ENCODE measurements at places on chromosomes 7 and 10.

DNA sequence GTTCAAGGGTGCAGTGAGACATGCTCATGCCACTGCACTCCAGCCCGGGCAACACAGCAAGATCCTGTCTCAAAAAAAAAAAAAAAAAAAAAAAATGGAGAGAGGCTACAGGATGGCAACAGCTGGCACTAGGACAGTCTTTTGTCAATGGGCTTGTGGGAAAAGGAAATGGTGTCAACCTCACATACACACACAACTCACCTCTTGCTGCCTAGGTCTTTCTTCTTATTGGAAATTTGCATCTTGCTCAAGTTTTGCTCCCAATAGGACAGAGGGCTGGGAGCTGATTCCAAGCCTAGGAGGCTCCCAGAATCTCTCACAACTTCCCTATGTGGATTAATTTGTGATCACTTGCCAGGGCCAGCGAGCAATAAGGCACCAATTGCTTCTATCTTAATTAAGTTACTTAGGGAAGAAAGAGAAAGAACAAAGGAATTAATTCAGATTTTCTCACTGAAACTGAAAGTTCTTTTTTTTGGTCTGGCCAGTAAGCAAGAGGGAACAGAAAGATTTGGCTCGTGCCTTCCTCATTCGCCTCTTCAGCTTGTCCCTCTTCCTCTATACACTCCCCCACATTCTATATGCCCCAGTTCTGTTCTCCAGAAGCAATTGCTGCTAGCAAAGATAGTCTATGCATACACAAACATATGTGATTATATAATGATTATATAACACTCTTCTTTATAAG lies 33.8 kb downstream of the MAP3K8 start:
- no peak for DNase-seq

DNA sequence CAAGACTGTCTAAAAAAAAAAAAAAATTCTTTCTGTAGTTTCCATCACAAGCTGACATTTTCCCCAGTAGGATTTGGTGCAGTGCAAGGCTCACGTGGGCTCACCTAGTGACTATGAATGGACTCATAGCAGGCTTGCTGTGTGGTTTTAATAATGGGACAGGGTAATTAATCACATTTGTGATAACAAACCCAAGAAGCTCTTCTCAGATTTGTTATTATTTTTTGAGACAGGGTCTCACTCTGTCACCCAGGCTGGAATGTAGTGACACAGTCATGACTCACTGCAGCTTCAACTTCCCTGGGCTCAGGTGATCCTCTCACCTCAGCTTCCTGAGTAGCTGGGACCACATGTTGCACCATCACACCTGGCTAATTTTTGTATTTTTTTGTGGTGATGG lies 40.0 kb downstream of the NACAD start:
- DNase-seq = no peak

DNA sequence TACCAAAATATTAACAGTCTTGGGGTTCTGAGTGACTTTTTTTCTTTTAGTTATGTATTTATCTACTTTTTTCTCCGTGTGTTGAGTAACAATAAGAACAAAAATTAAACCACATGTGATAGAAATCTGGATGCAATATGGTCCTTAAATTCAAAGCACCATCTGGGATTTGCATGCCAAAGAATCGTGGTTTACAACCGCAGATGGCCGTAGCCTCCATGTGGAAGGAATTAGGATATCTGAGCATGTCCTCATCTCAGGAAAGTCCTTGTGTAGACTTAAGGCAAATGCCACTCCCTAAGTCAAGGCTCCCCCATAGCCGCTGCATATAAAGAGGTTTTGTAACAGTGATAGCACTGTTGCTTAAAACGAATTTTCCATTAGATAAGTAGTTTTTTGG lies 304.0 kb downstream of the ZEB1 start:
- DNase-seq = peak; percentile 83

GRCh38 chr7:20233362-20233761 lies 16.2 kb upstream of the MACC1 start:
- no peak for DNase-seq

DNA sequence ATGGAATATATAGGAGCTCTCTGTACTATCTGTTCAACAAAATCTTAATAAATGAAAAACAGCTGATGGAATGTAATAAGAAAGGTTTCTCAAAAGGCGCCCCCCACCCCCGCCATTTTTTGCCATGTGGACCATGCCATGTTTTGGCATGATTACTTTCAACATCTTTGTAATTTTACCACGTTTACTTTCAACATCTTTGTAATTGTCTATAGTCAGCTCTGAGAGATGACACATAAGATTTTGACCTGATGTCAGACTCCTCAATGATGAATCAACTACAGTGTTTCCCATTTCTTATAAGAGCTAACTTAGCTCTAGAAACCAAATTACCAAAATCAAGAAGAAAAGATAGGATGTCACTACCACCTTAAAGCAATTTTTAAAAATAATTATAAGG lies 144.9 kb upstream of the AHR start:
- DNase-seq = no peak

DNA sequence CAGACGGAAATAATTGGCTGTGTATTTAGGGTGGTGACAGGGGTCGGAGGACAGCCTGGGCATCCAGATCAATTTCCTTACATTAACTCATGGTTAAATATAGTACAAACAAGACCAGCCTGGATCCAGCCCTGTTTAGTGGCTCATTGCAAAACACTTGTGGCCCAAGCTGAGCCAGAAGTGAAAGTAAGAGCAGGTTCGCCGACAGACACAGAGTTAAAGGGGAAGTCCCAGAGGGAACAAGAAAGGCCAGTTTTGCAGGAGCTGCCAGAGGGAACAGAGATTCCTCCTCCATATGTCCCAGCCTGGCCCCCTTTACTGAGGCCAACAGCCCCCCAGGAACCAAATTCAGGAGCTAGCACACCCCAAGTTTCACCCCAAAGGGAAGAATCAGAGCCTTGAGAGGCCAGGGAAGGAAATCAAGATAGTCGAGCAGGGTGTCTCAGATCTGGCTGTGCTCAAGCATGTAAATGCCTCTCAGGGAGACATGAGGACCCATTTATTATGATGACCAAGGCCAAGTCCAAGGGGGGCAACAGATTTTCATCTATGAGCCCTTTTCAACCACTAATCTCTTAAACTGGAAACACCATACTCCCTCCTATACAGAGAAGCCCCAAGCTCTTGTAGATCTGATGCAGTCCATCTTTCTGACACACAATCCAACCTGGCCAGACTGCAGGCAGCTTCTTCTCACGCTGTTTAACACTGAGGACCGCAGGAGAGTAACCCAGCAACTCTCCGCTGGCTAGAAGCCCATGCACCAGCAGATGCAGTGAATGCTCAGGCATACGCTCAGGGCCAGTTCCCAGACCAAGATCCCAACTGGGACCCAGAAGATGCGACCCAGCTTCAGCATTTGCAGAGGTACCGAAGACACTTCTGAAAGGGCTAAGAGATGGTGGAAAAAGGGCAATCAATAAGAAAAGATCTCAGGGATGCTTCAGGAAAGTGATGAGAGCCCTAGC lies 15.9 kb upstream of the ADCK2 start:
- DNase-seq = peak; percentile 73

- no peak for DNase-seq
Measured at GRCh38 chr10:37937864-37938263, 38.6 kb downstream of the ZNF25 start.
